NCI-H1105 treated with DMSO at 0.1 percent for 48 hours (cell line): ENCODE measurements at places on chromosomes 5 and 9.
A peak's percentile ranks its signal among the peaks of the same experiment; 100 is the strongest.

DNA sequence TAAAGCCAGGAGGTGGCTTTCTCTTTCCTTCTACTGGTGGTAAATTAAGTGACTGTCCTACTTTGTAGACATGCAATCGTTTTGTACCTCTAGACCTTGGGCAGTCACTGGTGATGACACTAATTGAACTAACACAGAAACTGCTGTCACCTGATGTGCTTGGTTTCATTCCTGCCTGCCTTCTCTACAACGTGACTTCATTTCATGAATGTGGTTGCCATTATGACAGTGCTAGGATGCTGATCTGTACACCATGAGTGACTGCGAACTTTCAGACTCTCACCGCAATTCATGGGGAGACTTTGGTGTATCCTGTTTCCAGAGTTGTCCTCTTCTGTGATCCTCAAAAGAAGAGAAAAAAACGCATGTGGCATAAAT is 47.5 kb downstream of the UBE2QL1 start:
- no peak for DNase-seq

DNA sequence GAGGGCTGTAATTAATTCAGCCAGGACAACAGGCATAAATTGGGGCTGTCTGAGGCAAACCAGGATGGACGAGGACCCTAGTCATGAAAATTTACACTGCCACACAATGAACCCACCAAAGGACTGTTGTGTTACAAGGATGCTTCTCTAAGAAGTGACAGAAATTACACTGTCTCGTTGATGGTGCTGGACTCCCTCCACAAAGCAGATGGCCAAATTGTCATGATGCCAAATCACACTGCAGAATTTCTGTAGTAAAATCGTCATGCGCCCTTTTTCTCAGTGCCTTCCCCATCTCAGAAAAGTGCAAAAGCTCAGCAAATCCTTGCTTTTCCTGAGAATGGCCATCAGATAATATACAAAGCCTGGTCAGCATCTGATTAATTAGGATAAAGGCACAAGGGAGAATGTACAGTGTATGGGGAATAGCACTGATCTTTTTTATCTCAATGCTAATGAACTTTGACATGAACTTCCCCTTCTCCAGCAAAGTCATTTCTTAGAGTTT is 545.8 kb downstream of the CSNK1G3 start:
- no peak for DNase-seq

- DNase-seq, result no peak
Measured at GRCh38 chr5:167633114-167633513, 658.3 kb upstream of the WWC1 start.

DNA sequence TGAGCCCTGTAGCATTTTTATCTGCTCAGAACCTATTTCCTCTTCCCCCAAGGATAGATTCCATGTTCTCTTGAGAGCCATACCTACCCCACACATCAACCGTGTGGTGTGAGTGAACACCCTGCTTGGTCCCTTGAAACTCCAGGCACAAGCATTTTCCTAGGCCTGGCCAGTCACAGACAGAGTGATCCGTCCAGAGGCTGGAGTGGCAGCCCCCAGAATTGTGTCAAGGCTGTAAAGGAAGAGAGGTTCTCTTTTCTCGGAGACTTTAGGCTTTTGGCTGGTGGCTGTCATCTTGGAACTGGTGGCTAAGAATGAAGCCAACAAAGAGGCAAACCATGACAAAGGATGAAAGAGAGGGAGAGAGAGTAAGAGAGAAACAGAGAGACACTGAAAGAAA is 66.0 kb downstream of the ARHGEF37 start:
- no peak for DNase-seq

DNA sequence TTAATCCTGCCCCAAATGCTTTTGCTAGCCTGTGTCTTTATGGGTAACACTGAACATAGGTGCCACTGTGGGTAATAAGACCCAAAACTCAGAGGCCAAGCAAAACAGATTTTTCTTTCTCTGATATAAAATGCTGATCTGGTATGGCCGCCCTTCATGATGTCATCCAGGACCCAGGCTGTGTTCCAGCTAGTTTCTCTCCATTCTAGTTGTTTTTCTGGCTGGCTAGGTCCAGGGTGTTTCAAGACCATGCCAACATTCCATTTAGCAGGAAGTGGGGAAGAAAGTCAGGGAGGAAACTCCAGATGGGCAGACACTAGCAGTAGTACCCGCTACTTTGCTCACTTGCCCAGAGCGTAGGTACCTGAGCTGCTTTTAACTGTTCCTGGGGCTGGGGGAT is 183.9 kb upstream of the OTULINL start:
- DNase-seq, result no peak

DNA sequence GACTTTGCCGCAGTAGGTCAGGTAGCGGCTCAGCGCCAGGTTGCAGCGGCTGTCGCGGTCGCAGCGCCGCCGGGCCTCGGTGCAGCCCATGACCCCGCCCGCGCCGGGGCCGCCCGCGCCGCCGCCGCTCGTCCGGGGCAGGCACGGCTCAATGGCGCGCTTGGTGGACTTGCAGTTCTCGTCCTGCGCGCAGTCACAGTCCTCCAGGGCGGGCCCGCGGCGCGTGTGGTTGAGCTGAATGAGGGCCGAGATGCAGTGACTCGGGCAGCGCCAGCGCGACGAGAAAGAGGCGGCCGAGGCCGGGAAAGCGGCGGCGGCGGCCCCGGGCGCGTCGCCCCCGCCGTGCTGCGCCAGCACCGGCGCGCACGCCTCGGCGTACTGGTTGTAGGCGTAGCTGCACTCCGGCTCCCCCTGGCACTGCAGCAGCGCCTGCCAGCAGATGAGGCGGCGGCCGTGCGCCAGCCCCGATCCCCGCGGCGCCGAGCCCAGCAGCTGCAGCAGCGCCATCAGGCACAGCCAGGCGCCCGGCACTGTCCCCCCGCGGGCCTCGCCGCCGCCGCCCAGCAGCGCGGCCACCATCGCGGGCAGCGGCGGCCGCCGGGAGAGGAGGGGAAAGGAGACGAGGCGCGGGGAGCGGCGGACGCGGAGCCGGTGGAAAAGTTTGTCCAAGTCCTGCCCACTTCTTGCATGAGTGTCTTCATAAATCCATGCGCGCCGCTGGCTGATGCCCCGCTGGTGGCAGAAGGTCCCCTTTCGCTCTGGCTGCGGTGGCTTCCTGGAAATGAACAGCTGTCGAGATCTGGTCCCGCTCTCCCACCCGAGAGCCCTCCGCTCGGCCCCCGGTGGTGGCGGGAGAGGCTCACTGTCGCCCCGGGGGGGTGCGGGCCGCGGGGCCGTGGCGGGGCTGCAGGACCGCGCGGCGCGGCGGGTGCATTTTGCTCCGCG is 833 bp downstream of the GAS1 start:
- DNase-seq, result peak; percentile 59

GRCh38 chr9:130129432-130130061 is 42.7 kb upstream of the NCS1 start:
- no peak for DNase-seq

GRCh38 chr9:6977761-6978160 is 220.0 kb downstream of the KDM4C start:
- no peak for DNase-seq

DNA sequence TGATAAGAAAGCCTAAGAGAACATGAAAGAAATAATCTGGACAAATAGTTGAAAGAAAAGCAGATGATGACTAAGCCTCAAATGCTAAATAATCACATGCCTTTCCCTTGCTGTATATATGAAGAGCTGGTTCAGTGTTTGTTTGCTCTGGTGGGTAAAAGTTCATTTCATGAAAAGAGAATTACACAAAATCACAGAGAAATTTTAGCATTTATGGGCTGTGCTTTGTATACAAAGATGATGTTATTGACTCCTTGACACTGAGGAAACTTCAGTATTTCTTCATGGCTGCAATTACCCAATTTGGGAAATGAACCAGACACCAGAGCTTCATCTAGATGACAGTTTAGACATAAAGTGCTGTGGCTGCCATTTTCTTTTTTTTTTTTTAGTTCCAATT is 527.2 kb downstream of the NR2F1-AS1 start:
- DNase-seq, result no peak
